ENCODE measurements at places on chromosomes 3 and 15.

DNA sequence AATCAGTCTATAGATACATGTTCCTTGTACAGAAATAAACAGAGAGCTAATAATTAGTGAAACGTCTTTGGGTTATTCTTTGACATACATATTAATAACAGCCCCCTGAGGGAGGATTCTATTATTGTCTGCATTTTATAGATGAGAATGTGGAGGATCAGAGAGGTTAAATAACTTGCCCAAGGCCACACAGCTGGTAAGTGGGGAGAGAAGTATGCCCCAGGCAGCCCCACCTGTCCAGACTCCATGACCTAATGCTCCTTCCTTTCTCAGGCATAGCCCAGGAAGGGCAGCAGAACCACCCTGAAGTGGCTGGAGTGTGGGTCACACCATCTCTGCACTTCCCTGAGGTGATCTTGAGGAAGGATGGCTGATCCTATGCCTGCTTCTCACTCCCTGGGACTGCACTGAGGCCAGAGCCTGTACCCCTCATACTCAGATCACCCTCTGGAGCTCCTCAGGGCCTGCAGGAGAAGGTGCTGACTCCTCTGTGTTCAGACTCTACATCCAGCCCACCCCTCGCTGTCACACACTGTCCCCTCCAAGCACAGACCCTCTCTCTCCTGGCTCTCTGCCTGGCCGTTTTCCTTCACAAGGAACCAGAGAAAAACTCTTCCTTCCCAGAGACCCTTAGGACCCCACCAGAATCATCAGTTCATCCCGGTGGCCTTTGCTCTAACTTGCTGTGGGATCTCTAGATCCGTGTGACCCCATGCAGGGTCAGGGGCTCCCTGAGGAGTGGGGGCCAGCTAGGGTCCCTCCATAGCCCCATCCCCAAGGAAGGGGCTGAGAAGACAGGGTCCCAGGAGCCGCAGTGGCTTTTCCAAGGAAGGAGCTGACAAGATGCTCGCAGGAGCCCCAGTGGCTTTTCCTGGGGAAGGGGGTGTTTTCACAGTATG, 4.4 kb upstream of the HHATL start:
- no peak for DNase-seq

DNA sequence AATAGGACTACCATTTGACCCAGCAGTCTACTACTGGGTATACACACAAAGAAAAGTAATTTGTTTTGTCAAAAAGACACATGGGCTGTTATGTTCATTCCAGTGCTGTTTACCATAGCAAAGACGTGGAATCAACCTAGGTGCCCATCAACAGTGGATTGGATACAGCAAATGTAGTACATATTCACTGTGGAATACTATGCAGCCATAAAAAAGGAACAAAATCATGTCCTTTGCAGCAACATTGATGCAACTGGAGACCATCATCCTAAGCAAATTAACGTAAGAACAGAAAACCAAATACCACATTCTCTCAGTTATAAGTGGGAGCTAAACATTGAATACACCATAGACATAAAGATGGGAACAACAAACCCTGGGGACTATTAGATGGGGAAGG, 25.8 kb downstream of the BBX start:
- no peak for DNase-seq

DNA sequence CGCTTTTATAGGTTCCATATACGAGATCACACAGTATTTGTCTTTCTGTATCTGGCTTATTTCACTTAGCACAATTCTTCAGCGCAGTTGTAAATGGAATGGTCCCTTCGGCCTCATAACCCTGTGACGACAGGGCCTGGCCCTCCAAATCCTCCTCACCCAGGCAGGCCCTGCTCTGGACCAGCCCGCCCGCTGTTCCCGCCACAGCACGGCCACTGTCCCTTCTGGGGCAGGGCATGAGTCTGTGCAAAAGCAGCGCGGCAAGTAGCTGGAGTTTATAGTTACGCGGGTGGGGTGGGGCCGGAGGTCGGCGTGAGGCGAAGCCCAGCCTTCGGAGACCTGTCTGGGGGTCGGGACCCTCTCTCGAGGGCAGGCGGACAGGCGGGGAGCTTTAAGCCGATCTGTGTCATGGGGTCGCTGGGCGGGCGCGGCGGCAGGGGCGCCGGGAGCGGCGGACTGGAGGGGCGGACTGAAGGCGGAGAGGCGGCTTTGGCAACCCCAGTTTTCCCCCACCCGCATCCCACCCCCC, 543 bp downstream of the ARPIN start:
- DNase-seq: peak; percentile 46

- DNase-seq: no peak
These were observed 375.8 kb downstream of the GAP43 start for GRCh38 chr3:115999001-115999585.

GRCh38 chr15:88835646-88836045, 32.4 kb downstream of the ACAN start:
- DNase-seq: no peak

- no peak for DNase-seq
These were observed 206.0 kb upstream of the WNT5A start for GRCh38 chr3:55692957-55693558.

DNA sequence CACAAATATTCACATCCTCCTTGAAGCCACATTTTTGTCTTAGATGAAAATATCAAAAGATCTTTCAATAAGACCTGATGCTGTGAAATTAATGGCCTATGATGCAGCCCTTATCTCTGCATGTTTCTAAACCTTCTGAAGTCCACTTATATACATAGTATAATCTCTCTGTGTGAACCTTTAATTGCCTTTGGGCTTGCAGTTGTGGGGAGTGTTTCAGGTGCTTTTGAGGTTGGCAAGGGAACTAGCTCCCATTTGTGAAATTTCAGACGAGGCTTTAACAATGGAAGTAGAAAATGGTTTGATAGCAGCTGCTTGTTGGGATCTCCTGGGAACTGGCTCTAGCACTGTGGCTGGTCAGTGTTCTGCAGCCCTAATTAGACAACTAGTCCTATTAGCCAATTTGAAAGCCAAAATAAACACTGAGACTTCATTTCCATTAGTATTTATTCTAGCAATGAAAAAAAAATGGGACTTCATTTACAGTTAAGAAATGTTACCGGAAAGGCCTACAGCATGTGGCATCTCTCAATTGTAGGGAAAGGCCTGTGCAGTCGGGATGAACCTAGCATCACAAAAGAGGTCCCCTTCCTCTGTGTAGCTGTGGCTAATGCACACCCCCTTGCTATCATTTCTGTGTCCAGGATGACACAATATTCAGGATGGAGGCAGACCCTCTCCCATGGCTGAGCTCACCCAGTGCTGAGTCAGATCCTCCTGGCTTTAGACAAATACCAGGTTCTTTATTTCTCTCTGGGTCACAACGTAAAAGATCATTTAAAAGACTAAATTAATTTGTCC, 140.7 kb upstream of the TRIM42 start:
- DNase-seq: no peak

- no peak for DNase-seq
These were observed 44.4 kb upstream of the GALNT15 start for GRCh38 chr3:16130066-16130465.

DNA sequence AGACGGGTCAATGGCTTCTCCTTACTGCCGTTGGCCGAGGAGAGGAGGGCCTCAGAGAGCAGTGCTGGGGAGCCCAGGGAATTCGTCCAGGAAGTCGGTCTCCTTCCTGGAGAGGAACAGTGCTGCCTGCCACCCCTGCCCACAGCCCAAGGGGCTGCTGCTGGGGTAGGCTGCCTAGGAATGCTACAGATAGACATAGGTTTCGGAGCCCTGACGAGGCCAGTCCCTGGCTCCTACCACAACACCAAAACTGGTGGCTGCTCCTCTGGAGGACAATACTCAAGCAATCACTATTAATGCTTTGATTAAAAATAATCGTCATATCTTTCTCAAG, 30.5 kb downstream of the ANP32A start:
- no peak for DNase-seq

DNA sequence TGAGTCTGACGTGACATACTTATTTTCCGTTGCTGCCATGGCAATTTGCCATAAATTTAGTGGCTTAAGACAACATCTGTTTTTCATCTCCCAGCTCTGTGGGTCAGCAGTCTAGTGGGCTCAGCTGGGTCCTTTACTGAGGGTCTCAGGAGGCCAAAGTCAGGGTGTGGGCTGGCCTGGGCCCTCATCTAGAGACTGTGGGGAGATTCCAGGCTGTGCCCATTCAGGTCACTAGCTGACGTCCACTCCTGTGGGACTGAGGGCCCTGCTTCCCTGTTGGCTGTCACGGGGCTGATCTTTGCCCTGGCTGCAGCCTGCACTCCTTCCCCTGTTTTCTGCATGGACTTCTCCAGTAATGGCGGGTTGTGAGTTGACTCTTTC, 19.1 kb downstream of the FGD5 start:
- no peak for DNase-seq

GRCh38 chr15:79878078-79878705, 18.6 kb downstream of the MTHFS start:
- no peak for DNase-seq

- no peak for DNase-seq
These were observed 109.9 kb downstream of the PDCD6IP start for GRCh38 chr3:33908250-33908851.

DNA sequence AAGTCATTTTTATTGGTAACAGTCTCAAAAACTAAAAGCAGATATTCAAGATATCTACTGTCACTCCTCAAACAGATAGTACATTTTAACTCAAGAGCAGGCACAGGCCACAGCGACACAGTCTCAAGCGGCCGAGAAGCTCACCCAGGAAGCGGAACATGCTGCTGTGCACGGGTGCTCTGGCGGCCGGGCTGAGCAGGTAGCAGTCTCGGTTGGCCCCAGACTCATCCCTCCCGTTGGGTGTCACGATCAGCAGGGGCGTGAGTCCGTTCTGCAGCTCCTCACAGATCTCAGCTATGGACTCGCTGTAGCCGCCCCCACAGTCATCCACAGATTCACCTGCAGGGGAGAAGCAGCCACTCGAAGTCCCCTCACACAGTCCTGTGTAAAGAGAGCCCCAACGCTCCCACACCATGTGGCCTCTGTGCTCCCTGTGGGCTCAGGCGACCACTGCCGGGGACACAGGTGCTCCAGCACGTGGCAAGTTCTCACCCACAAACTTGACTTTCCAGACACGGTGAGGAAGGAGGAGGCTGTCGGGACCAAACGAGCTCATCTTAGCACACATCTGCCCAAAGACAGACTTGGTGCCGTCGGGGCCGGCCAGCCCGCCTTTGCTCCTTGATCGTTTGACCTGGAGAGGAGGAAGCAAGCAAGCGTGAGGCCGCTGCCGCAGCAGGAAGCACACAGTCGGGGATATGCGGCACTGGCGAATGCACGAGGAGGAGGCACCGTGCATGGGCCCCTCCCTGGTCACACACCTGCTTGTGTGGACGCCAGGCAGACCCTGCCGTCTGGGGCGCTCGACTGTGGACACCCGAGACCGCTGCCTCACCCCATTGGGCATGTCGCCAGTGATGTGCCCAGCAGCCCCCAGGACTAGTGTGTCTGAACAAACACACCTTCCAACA, 17.7 kb upstream of the OCA2 start:
- DNase-seq: no peak

DNA sequence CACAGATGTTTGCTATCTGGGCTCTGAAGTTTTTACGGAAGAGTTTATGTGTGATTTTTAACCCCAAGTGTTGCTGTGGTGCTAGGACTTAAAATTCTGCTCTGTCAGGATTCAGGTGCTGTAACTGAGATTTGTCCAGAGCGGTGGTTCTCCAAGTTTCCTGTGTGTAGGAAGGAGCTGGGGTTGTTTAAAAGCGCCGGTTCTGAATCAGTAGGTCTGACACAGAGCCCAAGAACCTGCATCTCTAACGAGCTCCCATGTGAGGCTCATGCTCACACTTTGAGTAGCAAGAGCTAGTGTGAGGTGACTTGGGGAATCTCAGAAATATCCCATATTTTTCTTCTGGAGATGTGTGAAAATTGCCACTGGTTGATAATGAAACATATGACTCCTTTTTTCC, 325.5 kb downstream of the SATB1 start:
- DNase-seq: no peak

DNA sequence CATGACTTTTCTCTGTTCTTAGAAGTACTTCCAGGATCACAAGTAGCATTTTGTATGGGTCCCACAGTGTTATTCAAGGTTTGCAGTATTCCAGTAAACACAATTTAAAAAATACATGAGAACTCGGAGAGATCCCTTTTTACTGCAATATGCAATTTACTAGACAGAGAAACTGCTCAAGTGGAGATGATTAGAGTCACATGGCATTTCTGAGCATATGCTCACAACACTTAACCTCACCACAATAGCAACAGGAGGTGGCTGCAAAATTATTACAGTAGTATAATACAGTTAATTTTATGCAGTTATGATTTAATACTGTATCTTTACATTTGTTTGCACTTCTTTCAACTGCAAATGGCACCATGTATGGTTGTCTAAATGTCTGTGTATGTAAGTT, 87.5 kb downstream of the PIK3CB start:
- DNase-seq: no peak

GRCh38 chr3:55190331-55190730, 262.5 kb upstream of the LRTM1 start:
- DNase-seq: no peak

GRCh38 chr3:8279886-8280550, 221.6 kb upstream of the LMCD1 start:
- peak; percentile 39 for DNase-seq

DNA sequence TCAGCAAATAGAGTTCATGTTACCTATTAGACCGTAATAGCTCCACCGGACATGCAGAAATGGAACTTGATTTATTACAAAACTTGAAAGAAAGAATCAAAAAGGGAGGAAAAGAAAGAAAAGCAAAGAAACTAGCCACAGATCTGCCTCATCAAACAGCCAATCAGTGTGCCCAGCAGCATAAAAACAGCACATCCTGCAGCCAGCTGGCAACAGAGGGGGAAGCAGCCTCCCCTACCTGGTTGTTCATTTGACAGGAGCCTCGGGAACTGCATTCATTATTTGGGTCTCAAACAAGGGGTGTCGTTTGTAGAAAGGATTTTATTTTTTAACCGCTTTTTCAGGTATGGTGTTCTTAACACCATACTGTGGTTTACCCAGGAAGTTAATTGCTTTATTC, 181.5 kb upstream of the TOPAZ1 start:
- no peak for DNase-seq

DNA sequence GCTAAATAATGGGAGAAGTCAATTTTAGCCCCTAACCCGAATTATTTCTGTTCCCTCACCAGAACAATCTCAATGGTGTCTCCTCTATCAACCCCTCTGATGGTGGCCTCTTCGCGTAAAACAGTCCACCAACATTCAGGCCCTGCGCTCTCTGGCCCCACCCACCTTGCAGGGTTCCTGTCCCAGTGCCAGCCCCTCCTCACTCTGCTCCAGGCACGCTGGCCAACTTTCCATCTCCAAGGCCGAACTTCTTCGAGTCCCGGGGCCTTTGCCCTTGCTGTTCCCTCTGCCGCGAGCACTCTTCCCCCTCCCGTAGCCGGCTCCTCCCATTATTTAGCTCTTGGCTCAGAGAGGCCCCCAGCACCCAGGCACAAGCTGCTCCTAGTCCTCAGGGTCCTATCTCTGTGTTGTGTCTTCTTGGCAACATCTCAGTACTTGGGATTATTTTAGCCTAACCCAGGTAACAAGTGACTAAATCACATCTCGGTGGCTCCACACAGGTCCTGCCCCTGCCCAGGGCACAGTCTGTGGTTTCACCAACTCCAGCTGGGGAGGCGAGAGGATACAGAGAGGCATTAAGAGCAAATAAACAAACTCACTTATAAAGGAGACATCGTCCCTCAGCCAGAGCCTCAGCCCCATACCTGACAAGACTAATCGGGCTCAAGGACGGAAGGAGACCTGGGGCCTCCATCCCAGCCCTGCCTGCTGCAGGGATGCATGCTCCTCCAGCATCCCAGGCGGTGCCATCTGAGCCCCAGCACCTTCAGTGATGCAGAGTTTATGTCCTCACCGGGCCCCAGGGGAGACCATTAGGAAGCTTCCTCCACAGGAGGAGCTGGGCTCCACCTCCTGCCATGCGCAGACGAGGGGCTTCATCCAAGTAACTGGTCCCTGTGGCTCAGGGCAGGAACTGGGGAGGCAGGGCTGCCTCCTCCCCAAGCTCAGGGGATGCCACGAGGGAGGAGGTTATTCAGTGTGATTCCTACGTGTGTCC, 19.7 kb upstream of the IQSEC1 start:
- no peak for DNase-seq
